HT1080 (cell line): ENCODE measurements at places on chromosomes 6 and 20. TPM values are rescaled to one million over a fixed set of nuclear protein-coding genes. Genes with fewer than 3 reads are reported as not detected.

B3GALT4 gene
- 1.2 TPM in 2 replicates for total RNA-seq

MRAP2 gene
- total RNA-seq, result 0.43 TPM in 2 replicates

HLA-DRB5 gene
- total RNA-seq, result not detected in 2 replicates

SLC22A3 gene
- total RNA-seq, result not detected in 2 replicates

DACT2 gene
- total RNA-seq, result not detected in 2 replicates
